Stimulated activated CD4-positive, alpha-beta T cell treated with anti-CD3 and anti-CD28 coated beads, TNF-alpha, amount 100 ng/mL, for 1 hour (primary cell): ENCODE measurements at places on chromosomes 16 and 17.

- no peak for DNase-seq
These were observed 17.6 kb upstream of the WDR45B start for GRCh38 chr17:82665891-82666290.

GRCh38 chr17:2959371-2960130 is 103.9 kb downstream of the OR1D5 start:
- DNase-seq: no peak

- no peak for DNase-seq
These were observed 738 bp upstream of the XPO6 start for GRCh38 chr16:28212532-28212873.

GRCh38 chr17:72687886-72688285 is 404.6 kb downstream of the SLC39A11 start:
- no peak for DNase-seq

DNA sequence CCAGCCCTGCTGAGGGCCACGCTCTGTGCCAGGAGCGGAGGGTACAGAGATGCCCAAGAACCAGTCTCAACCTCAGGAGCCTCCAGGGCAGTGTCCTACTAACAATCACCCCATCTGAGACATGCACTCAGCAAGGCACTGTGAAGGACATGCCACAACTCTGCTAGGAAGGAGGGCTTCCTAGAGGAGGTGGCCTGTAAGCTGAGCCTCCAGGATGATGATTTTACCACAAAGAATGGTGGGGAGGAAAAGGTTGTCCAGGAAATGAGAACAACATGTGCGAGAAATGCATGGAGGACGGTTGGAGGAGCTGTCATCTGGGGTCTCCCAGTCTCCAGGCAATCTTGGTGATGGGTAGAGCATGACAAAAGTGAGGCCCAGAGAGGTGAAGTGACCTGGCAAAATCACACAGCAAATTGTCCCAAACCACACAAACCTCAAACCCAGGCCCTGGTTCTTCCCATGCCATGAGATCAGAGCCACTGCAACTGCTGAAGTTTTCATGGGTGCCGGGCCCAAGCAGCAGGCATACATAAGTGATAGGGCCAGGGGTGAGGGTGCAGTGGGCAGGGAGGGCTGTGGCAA is 30.5 kb downstream of the CNGB1 start:
- no peak for DNase-seq

GRCh38 chr17:32783602-32784001 is 93.3 kb downstream of the MYO1D start:
- no peak for DNase-seq

DNA sequence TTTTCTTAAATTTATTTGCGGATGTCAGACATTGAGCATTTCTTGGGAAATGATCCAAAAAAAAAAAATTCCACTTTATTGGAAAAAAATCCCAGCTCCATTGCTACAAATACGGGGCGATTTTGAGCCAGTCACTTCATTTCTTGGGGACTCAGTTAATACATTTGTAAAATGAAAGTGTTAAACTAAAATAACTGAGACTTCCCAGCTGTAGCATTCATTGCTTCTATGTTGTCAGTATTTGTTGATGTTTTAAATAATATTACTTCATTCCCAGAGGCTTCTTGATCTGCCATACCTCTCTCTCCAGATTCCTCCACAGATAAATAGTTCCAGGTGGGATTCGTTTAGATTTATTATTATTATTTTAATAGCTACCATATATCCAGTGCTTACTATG is 77.1 kb upstream of the HS3ST3A1 start:
- DNase-seq: no peak

GRCh38 chr17:34665819-34666763 is 86.7 kb downstream of the TMEM132E start:
- DNase-seq: no peak

- DNase-seq: no peak
These were observed 136.7 kb upstream of the WSCD1 start for GRCh38 chr17:5933430-5933829.

DNA sequence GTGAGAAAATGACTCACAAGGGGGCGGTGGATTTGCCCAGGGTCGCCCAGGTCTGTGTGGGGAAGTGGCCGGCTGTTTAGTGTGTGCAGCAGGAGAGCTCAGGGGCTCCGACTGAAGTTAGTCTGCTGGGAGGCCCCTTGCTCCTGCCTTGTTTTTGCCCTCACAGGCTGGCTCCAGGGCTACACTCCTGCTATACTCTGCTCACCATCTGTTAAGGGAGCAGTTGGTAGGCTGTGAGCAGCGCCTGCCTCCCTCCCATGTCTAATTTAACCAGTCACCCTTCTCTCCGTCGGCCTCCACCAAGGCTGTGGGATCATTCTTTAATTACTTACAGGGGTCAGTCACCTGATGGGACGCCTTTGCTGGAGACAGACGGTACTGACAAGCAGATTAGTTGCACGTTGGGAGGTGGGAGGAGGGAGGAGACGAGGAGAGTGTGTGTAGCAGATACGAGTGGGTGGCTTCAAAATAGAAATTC is 35.5 kb downstream of the KSR1 start:
- no peak for DNase-seq

DNA sequence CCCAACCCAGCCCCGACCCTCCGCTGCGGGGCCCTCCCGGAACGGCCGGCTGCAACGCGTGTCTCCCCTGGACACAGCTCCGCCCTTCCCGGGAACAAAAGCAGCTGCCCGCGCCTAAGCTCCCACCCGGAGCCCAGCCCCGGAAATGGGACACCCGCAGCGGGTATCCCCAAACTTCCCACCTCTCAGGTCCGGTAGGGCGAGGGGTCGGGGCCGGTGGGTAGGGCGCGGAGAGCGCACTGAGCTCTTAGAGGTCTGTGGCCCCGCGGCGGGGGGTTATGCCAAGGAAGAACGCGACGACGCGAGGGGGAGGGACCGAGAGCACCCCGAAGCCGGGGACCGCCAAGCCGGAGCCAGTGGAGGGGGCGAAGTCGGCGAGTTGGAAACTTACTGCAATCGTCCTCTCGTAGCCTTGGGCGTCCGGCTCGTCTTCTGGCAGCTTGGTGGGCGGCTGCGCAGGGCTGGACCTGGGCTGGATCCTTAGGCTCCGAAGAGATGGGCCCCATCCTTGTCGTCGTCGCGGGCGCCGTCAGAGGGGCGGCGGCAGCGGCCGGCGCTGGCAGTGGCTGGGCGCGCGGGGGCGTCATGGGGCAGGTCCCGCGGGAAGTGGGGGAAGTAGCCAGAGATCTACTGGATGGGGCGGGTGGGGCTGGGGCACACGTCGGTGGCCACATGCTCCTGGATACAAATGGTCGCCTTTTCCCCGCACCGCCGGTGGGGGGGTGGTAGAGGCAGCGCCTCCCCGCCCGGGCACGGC is 6.9 kb downstream of the USP6 start:
- no peak for DNase-seq

DNA sequence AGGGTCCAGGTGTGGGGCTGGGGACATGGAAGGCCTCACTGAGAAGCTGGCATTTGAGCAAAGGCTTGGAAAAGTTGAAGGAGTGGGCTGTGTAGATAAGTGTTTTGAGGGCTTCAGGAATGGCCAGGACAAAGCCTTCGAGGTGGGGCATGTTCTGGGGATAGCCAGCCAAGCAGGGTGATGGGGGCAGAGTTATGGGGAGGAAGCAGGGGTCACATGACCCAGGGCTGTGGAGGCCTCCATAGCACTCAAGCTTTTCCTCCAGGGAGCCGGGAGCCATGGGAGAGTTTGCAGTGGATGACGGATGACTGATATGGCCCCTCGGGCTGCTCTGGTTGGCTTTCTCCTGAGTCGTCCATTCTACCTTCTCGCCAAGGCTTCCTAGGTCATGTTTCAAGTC is 27.6 kb downstream of the PLCG2 start:
- no peak for DNase-seq
